ENCODE measurements at places on chromosomes 7 and 10. TPM values are rescaled to one million over a fixed set of nuclear protein-coding genes. Genes with fewer than 3 reads are reported as not detected.
A peak's percentile ranks its signal among the peaks of the same experiment; 100 is the strongest.

DNA sequence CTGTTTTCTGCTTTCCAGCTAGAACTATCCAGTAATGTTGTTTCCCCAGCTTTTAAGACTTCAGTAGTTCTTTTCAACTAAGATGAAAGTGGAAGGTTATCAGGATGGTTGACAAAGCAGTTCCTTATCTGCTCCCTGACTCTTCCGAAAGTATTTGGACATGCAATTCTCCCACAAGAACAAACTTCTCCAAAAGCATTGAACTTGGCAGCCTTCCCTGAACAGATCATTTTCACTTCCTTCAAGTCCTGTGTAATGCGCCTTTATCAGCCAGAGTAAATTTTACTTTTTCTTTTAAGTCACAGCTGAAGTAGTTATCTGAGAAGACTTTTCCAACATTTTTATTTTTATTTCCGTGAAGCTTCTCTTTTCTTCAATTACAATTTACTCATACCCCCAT is 39.7 kb downstream of the CDC14C start:
- DNase-seq, result no peak

GRCh38 chr7:69847921-69848612 is 249.8 kb downstream of the AUTS2 start:
- DNase-seq, result no peak

GRCh38 chr7:17031906-17032551 is 150.2 kb upstream of the AGR3 start:
- DNase-seq, result no peak

GRCh38 chr7:23600236-23600635 is 3.1 kb downstream of the CCDC126 start:
- no peak for DNase-seq

- peak; percentile 42 for DNase-seq
Measured at GRCh38 chr10:4344492-4344994, 481.5 kb upstream of the AKR1E2 start.

DNA sequence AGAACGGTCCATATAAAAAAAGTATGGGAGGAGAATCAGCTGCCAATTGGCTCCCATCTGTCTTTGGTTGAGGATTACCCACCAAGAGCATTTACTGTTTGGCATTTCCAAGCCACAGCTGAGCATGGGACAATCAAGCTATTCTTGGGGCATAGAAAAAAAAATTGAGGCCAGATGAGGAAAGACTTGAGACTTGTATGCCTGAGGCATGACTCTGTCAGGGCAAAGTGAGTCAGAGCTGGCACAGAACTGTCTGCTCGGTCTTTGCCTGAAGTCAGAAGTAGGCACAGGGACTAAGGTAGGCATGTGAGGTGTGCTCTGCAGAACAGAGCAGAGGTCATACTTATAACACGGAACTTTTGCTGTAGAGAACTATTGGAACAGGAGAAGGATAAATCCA is 126.5 kb upstream of the CHRM2 start:
- DNase-seq, result no peak

DNA sequence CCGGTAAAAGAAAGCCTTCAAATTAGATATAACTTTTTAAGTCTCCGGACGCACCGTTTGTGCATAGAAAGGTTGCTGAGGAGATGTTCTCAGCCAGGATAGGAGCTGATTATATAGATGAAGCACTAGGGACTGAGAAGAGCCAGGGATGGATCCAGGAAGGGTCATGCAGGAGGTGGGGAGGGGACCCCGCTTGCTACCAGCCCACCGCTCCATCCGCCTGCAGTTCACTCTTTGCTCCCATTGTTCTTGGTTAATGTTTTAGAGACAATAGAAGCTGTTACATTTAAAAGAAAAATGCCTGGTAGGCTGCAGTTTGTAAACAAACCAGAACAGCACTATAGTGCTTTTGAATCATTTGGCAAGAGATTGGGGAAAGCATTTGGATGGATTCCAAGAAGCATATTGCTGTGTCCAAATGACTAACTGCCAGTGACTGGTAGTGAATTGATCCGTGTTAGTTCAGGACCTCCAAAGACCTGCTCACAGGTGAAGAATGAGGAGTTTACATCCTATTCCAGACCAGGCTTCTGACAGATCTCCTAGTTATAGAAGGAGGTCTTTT is 175.9 kb upstream of the TAC1 start:
- DNase-seq, result no peak

DNA sequence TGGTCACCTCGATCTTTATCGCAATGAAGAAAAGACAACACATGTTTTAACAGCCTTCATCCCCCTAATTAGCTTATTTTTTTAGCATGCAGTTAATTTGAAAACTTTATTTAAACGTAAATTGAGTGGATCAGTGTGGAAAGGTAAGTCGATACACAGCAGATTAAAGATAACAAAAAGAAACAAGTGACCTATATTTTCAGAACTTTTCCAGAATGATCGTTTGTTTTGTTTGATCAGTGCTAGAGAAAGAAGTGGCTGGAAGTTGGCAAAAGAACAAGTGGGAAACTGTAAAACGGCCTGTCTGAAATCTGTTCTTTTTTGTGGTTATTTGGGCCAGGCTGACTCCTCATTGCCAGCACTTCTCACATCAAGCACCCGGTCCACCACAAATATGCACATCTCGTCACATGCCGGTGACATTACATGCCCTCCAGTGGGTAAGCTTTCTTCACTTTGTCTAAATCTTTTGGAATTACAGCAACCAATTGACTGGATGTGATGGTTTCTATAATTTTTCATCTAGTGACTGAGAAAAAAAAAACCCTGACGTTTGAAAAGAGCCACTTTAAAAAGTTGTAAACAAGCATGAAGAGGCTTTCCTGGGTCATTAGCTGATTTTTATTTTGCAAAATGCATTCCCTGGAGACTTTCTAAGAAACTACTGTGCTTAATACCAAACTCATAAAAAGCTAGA is 33.2 kb downstream of the C7orf33 start:
- no peak for DNase-seq

DNA sequence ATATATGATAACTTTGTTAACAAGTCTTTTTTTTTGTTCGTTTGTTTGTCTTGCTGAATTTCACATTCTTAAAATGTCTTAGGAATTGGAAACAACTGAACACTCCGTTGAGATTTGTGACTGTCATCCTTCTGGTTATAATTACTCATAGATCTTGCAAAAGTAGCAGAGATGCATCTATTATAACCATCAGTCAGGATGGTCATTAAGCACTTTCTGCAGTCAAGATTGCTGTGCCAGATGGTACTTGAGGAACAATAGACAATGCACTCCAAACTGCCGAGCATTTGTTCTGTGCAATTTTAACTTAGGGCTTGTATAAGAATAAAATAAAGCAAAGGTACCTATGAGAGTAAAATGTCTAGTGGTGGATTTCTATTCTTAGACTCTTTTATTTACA is 710.1 kb upstream of the KCND2 start:
- DNase-seq, result no peak

DNA sequence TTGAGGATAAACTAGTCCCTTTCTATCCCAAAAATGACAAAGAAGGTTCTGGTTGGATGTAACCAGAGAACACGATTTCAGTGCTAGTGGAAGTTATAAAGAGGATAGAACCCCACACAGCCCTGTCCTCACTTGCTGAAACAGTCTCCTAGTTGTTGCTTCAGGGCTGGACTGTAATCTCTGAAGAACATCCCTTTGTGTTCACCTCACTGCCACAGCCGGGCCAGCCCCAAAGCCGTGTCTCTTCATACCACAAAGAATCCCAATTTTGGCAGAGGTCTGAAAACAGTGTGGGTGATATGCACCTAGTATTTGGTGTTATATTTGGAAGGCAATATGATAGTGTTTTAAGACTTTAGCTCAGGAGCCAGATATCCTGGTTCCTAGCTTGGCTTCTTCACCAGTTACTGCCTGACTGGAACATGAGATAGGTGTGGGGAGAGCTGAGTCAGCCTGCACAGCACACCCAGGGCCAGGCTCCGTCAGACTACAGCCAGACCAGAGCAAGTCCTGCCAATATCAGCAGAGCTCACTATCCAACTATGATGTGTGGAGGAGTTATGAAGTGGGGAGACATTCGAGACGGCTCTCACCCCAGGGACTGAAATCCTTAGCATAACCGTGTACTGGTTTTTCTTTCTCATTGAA is 21.2 kb downstream of the CYP3A4 start:
- DNase-seq, result peak; percentile 28

DNA sequence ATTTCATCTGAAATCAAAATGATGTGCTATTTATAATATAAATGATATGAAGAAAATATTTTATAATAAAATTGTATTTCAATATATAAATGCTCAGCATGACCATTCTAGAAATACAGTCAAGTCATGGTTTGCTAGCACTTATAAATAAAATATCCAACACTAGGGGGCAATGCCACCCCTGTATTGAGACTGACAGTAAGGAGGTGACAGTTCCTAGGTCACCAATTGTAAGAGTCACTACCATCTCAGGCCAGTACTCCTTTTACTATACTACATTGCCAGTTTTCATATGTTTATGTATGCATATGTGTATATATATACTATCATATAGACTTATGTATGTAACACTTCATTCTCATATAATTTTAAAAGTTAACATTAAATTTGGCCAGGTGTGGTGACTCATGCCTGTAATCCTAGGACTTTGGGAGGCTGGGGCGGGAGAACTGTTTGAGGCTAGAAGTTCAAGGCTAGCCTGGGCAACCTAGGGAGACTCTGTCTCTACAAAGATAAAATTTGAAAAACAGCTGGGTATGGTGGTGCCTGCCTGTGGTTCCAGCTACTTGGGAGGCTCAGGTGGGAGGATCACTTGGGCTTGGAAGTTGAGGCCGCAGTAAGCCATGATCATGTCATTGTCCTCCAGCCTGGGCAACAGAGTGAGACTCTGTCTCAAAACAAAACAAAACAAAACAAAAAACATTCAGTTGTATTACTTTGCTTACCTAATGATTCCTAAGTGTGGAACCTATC is 2.4 kb upstream of the CNOT4 start:
- DNase-seq, result no peak

DNA sequence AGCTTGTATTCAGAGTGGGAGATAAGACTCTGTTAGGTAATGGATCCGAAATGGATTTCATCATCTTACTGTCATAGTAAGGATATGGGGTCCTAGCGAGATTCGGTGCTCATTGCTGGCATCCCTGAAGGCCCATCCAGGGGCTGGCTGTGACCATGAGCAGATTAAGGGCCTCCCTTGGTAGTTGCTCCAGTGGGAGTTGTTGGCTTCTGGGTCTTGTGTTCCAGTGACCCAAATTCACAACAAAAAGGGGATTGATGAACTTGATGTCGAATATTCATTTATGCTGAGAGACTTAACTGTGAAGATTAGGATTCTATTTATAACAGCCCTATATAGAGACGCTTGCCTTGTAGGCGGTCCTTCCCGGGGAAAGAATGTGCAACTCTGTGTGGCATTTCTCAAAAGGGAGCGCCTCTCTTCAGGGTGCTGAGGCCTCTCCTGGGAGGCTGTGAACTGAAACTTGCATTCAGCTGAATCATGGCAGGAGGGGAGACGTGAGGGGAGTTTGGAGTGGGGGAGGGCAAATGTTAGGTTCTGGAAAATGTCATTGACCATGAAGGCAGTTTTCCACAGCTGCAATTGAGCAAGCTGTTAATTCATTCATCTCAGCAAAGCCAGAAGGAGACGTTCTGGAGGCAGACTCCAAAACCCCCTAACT is 233.1 kb upstream of the FZD8 start:
- no peak for DNase-seq

- DNase-seq, result no peak
Measured at GRCh38 chr7:99267481-99267840, 5.2 kb upstream of the MYH16 start.

DNA sequence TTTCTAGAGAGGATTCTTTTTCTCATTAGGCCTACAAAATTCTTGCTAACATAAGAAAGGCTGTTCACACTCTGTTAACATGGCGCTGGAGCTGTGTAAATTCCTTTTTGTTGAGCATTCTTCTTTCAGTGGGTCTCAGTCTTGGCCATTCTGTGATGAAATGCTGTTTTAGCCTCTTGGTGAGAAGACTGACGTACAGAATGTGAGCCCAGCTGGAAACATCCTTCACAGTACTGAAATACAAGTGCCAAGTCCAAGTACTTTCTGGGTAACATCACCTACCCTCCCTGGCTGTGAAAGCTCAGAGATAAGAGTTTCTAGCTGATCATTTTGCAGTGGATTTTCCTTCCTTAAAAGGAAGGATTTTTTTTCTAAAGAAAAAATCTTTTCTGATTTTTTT is 231.8 kb downstream of the AHR start:
- DNase-seq, result no peak

DNA sequence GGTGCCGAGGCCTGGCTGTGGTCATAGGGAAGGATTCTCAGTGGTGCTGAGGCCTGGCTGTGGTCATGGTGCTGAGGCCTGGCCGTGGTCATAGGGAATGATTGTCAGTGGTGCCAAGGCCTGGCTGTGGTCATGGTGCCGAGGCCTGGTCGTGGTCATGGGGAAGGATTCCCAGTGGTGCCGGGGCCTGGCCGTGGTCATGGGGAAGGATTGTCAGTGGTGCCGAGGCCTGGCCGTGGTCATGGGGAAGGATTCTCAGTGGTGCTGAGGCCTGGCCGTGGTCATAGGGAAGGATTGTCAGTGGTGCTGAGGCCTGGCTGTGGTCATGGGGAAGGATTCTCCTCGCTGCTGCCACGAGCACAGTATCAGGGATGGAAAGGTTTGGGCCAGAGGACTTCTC is 327.3 kb downstream of the ADARB2 start:
- DNase-seq, result no peak

- DNase-seq, result no peak
Measured at GRCh38 chr10:68111584-68111983, 2.3 kb downstream of the MYPN start.

- no peak for DNase-seq
Measured at GRCh38 chr7:66958538-66959350, 36.6 kb downstream of the SBDS start.

DNA sequence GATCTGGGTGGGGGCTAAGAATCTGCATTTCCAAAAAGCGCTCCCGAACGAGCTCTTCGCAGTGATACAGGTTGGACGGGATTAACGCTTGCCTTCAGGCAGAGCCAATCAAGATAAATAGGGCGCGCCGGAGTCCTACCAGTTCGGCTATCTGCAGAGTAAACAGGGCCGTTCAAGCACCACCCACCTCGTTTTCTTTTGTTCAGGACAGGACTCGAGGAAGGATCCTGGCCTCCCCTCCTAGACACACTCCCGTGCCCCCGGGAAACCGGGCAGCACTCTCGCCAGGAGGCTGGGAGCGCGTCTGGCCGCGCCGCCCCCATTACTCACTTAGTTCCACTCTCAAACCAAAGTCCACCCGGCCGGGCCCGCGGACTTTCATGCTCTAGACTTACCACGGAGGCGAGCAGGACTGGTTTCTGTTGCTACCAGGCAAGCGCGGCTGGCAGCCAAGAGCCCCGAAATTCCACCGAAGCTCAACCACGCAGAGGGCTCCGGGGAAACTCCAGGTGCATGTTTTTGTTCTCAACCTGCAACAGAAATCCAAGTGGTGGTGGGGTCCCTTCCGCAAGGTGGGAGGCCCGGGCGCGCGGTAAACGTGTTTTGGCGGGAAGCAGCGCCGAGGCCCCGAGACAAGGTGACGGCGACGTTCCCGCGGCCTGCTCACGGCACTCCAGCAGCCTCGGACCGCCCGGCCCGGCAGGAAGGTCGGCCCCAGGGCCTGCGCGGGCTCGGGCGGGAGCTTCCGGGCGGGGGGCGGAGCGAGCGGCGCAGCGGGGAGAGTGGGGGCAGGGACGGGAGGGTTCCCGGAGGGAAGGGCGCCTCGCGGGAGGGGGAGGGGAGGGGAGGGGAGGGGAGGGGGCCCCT is 12.7 kb downstream of the HNRNPF start:
- DNase-seq, result peak; percentile 84

The MYH16 gene
- total RNA-seq, result not detected

The CHST3 gene
- 18.0 TPM for total RNA-seq

The CLIP2 gene
- 7.4 TPM for total RNA-seq

The LBX1 gene
- not detected for total RNA-seq

The TMEM140 gene
- 23.3 TPM for total RNA-seq

The OR2F1 gene
- not detected for total RNA-seq

The INA gene
- total RNA-seq, result not detected

The RPA3 gene
- 21.1 TPM for total RNA-seq

The LRRD1 gene
- total RNA-seq, result not detected
